ACHN (cell line): ENCODE measurements at places on chromosomes 4 and X.

DNA sequence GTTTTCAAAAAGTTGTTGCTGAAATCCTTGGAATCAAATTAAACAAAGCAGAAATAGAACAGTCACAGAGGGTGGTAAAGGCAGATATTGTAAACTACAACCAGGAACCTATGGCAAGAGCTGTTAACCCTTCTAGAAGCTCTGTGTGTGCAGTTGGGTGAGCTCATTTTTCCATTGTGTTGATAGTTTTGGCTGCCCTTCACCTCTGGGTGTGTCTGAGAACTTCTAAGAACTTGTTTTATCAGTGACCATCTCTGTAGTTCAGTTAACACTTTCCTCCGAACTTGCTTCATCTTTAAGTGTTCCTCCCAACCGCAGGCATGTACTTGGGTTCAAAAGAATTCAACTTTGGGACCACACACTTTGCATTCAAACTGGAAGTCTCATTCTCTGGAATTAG, 32.7 kb downstream of the RBMX start:
- DNase-seq, result no peak

GRCh38 chrX:35809781-35810180, 11.6 kb downstream of the MAGEB16 start:
- no peak for DNase-seq

DNA sequence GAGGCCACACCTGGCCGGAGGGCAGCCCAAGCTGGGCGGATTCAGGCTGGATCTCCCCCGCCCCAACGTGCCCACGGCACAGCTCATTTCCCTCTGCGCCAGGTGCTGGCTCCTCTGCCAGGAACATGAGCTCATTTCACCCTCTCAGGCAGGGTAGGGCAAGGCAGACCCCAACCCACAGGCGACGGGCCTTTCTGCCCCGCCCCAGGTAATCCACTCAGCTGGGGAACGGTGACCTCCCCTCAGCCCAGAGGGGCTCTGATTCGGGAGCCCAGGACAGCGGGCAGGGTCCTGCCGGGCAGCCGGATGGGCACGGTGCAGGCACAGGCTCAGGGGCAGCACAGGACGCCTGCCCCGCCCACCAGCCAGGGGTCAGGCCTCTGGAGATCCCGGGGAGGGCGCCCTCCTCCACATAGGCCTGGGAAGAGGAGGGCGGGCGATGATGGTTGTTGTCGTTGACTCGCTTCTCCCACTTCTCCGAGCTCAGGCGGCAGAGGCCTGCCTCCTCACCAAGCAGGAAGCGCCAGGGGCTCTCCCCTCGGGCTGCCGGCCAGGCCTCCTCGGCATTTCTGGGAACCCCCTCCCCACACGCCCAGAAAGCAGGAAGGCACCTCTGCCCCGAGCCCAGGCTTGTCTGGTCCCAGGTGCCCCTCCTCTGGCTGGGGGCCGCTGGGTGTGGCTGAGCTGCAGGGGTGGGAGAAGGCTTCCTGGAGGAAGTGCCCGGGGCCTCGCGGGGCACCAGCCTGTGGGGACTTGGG, 31.1 kb downstream of the TACC3 start:
- DNase-seq, result no peak

DNA sequence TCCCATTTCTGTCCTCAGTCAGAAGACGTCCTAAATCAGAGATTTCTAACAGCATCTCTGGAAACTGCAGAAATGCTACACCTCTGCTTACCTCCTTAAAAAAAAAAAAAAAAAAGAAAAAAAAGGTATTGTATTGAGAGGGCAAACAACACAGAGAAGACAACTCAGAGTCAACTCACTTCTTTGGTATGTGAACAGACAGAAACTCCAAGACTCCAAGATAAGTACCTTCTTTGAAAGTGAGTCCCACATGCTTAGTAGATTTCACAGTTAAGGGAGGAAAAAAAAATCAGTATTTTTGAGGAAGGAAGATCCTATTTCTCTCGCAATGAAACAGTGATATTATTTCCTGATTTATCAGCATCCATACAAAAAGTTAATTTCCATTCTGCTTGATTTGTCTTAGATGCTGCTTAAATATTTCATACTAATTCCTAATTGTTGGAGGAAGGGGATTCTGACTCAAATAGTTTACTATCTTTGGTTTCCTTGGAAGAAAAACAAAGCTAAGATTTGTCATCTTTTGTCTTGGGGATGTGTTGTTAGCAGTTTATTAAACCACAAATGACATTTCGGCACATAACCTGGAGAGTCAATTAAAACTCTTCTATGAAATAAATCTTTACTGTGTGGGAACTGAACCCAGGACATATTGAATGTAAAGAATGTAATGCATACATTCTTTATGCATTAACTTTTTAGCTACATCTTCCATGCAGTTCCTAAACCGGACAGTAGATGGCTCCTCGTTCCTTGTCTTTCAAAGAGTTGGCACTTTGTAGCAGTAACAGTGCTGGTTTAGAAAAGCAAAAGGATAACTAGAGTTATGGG, 4.7 kb downstream of the RASGEF1B start:
- peak; percentile 73 for DNase-seq

GRCh38 chr4:123102897-123103471, 180.6 kb upstream of the NUDT6 start:
- DNase-seq, result peak; percentile 39

DNA sequence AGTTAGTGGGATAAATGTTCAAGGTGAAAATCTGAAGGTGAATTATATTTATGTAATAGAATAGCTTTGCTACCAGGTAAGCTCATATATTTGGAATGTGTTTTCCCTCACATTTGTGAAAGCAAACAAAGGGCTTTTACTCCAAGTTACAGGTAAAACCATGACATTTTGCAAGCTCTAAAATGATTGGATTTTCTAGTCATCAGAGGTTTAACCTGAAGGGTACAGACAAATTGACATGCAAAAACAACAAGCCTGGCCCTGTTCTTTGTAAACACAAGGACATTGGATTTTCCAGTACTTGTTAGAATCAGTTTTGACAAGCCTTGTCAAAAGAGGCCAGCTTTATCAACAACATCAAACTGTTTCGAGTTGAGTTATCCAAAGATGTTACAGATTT, 51.7 kb downstream of the ZFX start:
- no peak for DNase-seq

DNA sequence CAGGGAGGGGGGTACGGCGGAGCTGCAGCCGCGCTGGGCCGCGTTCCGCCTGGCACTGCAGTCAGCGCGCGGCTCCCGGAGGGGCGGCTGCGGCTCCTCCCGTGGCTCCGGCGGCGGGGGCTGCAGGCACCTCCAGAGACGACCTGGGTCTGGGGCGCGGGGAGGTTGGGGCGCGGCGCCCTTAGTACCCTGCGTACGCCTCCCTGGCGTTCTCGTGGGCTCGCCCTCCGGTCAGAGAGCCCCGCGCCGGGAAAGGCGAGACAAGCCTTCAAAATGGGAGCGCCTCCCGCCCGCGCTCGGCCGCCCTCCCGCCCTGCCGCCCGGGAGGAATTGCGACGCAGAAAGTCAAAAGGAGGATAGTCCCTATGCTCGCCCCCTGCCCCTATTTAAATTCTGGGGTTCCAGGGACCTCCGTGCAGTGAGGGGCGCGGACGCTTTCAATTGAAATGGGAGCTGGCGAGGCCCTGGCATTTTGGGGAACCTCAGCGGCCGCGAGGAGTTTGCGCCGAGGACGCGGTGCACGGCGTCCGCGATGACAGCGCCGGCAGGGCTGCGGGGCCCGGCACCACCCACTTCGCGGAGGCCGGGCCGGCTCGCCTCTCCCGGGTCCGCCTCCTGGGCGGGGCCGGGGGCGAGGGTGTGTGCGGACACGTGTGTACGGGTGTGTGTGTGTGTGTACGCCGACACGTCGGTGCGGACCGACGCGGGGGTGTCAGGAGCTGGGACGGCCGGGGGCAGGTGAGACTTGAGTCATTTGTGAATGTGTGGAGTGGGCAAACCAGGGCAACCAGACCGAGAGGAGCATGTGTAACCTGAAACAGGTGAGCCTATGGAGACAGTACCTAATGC, 544 bp downstream of the HERC3 start:
- DNase-seq, result peak; percentile 65

GRCh38 chr4:12403175-12403574, 974.5 kb upstream of the HS3ST1 start:
- DNase-seq, result no peak

GRCh38 chr4:31807036-31807435, 1086.9 kb downstream of the PCDH7 start:
- DNase-seq, result no peak

DNA sequence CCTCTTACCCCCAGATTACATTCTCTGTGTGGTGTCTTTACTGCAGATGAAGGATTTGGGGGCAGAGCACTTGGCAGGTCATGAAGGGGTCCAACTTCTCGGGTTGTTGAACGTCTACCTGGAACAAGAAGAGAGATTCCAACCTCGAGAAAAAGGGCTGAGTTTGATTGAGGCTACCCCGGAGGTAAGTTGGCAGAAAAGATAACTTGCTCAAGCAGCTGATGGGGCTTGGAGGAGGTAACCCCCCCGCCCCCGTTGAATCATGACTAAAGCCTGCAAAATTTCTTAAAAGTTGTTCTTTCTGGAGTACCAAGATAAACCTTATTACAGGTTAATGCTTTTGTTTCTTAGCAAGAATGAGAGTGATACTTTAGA, 1.5 kb downstream of the CCNG2 start:
- DNase-seq, result no peak
